HFFc6 (cell line): ENCODE measurements at places on chromosomes 12 and 14. TPM values are rescaled to one million over a fixed set of nuclear protein-coding genes. Genes with fewer than 3 reads are reported as not detected.

- H3K4me1 ChIP-seq = peaks cover 43% of the 10 kb centered on the region
- H3K36me3 ChIP-seq = peaks cover 29% of the 10 kb centered on the region
- H3K27ac ChIP-seq = no peak overlapping the region
- H3K4me3 ChIP-seq = no peak overlapping the region
- H3K27me3 ChIP-seq = peaks cover 1% of the 10 kb centered on the region; the same call in 1 of the 2 replicates
Observed at GRCh38 chr12:105457026-105457425, 126.5 kb downstream of the C12orf75 start.

- H3K4me1 ChIP-seq = peaks cover 11% of the 10 kb centered on the region
- no peak overlapping the region for H3K4me3 ChIP-seq
- H3K27me3 ChIP-seq = peaks cover 2% of the 10 kb centered on the region
- H3K36me3 ChIP-seq = no peaks in the 10 kb centered on the region
- peak; percentile 54 for DNase-seq
- H3K27ac ChIP-seq = peak overlapping the region; percentile 67
Observed at GRCh38 chr14:73526036-73526984, 10.6 kb upstream of the ACOT1 start.

DNA sequence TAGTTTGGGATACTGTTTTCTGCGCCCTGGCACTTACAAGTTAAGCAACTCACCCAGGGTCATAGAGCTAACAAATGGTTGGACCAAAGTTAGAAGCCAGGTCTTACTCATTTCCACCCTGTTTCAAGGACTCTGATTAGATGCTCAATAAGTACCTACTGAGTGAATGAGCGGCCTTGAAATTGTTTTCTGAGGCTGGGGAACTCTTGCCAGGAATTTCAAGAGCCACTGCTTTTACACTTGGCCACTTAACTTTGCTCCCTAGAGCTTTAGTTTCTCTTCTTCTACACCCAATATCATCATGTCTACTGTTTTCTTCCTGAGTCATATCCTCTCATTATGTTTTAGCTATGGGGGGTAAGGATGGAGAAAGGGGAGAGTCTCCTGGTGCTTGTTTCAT, 431.6 kb downstream of the ZFP36L1 start:
- no peaks in the 10 kb centered on the region; the same call in 1 of the 2 replicates for H3K27me3 ChIP-seq
- peaks cover 50% of the 10 kb centered on the region for H3K4me1 ChIP-seq
- no peaks in the 10 kb centered on the region for H3K36me3 ChIP-seq
- peak; percentile 48 for DNase-seq
- H3K4me3 ChIP-seq = peak overlapping the region; percentile 18; the same call in 1 of the 2 replicates
- H3K27ac ChIP-seq = peak overlapping the region; percentile 85

The CRIP1 gene
- 5.4 and 55.2 TPM in 2 replicates for total RNA-seq

The DLGAP5 gene
- total RNA-seq = 20.5 to 52.1 TPM (median 39.7 TPM) in 3 replicates

DNA sequence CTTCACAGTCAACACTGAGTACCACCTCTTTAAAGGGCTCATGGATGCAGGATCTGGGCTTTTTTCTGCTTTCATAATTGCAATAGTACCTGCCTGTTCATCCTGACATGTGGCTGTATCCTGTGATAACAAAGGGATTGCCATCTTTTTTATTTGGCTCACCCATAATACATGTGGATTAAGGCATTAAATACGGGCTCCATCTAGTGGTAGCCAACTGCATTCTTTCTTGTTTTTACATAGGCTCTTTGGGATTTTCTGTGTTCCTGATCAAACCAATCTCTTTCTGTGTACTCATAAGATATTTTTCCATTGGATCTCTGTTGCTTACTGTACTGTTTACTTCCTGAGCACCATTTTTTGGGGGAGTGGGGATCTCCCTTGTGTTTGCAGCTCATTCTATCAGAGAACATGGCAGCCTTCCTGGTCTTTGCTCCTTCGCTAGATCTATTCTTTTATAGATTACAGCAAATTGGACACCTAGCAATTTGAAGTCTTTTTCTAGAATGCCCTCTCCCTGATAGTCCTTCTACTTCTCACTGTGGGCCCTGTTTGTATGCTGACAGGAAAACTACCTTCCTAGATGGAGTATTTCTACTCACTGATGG, 723.4 kb upstream of the MDGA2 start:
- no peak overlapping the region for H3K27ac ChIP-seq
- DNase-seq = peak; percentile 20
- H3K4me1 ChIP-seq = no peaks in the 10 kb centered on the region
- H3K36me3 ChIP-seq = no peaks in the 10 kb centered on the region
- H3K4me3 ChIP-seq = no peak overlapping the region

DNA sequence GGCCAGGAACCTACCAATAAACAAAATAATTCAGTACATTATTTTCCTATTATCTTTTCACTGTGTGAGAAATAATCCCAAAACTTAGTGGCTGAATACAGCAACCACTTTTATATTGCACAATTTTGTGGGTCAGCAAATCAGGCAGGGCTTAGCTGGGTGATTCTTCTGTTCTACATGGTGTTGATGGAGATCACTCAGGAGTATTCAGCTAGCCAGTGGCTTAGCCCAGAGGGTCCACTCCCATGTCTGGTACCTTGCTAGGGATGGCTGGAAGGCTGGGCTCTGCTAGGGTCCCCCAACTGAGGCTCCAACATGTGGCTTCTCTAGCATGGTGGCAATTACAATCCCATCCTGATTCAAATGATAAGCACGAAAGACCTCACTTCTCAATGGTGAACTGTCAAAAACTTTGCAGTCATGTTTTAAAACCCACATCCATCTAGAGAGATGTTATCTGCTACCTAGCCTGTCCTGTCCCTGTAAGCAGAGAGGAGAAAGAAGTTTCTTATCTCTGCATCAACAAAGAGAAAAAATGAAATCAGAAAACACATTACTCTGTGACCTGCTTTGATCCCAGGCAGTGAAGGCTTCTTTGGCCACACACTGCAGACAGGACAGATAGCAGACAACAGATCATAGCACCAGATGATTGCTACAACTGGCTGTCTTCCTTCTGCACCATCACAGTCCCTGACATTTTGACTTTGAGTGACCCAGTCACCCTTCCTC, 51.0 kb upstream of the MYL2 start:
- no peak for DNase-seq
- no peaks in the 10 kb centered on the region for H3K36me3 ChIP-seq
- H3K4me3 ChIP-seq = no peak overlapping the region
- H3K4me1 ChIP-seq = no peaks in the 10 kb centered on the region
- H3K27me3 ChIP-seq = peaks cover 17% of the 10 kb centered on the region

The DHRS7 gene
- total RNA-seq = 55.3 to 75.0 TPM (median 66.3 TPM) in 3 replicates

GRCh38 chr12:125470838-125471783, 405.9 kb downstream of the AACS start:
- no peak overlapping the region for H3K27ac ChIP-seq
- no peak for DNase-seq
- no peaks in the 10 kb centered on the region for H3K27me3 ChIP-seq

DNA sequence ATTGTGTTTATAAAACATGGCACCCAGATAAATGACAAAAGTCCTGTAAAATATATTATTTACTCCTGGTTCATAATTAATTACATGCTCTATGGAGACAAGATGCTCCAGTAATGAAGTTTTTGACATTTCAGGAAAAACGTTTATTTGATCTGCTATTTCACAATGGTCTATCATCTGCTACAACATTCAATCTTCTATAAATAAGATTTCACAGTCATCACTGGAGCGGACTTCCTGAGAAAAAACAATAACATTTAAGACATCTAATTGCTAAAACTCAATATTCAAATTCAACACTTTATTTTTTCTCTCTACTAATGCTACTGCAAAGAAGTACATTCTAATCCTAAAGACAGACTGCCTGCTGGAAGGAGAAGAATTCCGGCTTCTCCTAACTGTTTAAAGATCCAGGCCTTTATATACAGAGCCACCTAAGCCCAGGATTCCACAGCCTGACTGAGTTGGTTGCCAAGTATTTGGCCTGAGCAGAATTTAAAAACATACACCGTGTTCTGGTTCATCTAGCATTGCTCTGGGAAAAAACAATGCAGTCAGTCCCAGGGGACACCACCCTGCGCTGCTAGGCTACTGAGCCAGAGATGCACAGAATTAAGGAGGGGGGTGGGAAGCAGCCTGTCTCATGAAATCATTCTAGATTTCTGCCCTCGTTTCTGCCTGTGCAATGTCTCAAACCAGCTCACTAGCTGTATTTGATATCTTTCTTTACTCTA, 58.0 kb downstream of the TMTC1 start:
- H3K4me3 ChIP-seq = no peak overlapping the region
- no peak overlapping the region for H3K27ac ChIP-seq
- H3K4me1 ChIP-seq = no peaks in the 10 kb centered on the region
- no peaks in the 10 kb centered on the region; the same call in 1 of the 2 replicates for H3K27me3 ChIP-seq
- H3K36me3 ChIP-seq = peaks cover 5% of the 10 kb centered on the region; the same call in 1 of the 2 replicates

The GPN3 gene
- 25.3 to 30.2 TPM (median 25.4 TPM) in 3 replicates for total RNA-seq

DNA sequence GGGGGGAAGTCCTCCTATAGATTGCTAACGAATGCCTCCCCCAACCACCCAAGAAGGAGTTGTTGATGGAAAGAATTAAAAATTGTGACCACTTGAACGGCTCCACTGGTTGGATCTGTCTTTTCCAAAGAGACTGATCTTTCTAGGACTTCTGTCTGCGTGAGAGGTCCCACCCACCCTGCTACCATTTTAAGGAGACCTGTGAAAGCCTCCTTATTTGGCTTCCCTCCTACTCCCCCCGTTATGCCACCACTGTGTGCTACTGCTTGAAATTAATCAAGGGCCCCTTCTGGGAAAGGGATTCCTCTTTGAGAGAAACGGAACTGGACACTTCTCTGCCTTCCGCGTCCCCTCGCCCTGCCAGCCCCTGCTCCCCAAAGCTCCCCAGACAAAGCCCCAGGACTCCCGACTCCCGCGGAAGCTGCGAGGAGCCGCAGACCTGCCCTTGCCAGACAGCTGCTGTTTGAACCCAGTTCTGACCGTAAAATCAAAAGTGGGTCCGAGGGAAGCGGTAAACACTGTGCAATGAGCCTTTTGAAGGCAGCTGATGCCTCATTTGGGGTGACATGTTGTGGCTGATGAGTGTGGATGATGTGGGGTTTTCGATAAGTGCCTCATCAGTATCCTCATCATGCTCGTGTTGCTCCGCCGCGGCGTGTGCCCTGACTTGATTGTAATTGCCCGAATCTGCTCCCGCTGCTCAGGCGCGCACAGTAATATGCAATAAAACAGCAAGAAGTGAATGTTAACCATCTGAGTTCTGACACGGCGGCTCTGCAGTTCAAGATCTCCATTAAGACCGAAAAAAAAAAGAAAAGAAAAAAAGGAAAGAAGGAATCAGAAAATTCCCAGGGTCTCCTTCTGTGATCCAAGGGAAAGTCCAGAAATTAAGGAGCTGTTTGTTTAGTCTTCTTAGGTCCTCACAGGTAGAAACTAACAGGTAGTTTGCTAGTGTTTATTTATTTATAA, 48.2 kb downstream of the MBIP start:
- no peak for DNase-seq
- H3K4me1 ChIP-seq = peaks cover 8% of the 10 kb centered on the region
- H3K27me3 ChIP-seq = peaks cover 19% of the 10 kb centered on the region
- peak overlapping the region; percentile 60 for H3K4me3 ChIP-seq

The MGP gene
- total RNA-seq = not detected in 3 replicates

The NINJ2 gene
- total RNA-seq = not detected in 2 replicates

The P2RX7 gene
- 0.08 and 0.28 TPM in 2 replicates for total RNA-seq

- no peaks in the 10 kb centered on the region for H3K36me3 ChIP-seq
- peaks cover 6% of the 10 kb centered on the region for H3K27me3 ChIP-seq
Observed at GRCh38 chr14:99544991-99545390, 59.0 kb downstream of the CCDC85C start.

The TAS2R43 gene
- not detected in 3 replicates for total RNA-seq

DNA sequence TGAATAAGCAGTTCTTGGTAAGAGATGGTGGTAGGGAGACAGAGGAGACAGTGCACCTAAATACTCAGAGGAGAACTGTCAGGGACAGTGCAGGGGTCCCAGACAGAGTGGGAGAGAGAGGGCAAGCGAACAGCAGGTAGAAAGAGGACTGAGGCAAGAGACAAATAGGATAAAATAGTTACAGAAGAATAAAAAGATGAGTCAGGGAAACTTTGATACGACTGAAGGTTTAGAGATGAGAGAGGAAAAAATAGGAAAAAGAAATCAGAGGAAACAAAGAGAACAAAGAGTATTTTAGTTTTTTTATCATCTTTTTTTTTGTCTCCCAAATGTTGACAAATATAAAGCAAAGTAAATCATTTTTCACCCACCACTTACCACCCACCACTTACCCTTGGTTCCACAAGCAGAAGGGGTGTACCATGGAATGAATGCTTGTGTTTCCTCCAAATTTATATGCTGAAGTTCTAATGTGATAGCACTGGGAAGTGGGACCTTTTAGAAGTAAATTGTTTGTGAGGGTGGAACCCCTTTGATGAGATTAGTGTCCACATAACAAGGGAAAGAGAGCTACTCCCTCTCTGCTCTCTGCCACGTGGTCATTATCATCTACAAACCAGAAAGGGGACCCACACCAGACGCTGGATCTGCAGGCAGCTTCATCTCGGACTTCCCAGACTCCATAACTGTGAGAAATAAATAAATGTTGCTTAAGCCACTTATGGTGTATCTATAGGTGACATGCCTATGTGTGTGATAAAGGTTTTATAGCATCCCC, 292.1 kb downstream of the BTG1 start:
- H3K27me3 ChIP-seq = peaks cover 3% of the 10 kb centered on the region; the same call in 1 of the 2 replicates
- 0 out of 2 replicates have a peak, but pooled peaks cover 5% of the 10 kb centered on the region for H3K4me1 ChIP-seq
- DNase-seq = no peak
- H3K36me3 ChIP-seq = no peaks in the 10 kb centered on the region

DNA sequence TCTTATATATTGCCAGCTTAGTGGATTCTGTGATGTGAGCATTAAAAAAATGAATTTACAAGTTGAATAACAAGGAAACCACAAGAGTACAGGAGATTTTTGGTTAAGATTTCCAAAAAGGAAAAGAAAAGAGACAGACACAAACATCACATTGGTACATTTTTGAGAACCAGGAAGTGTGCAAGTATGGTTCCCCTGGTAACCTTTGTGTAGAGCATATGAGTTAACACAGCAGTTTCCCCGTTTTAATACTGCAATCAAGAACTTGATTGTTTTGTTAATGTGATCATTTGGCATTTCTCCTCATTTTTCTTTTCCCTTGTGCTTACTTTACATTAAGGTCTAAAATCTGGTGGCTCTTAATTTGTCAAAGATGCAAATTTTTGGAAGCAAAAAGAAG, 490.4 kb upstream of the ATP2B1 start:
- no peaks in the 10 kb centered on the region for H3K4me1 ChIP-seq
- H3K27me3 ChIP-seq = peaks cover 2% of the 10 kb centered on the region; the same call in 1 of the 2 replicates
- no peak for DNase-seq
- no peak overlapping the region for H3K4me3 ChIP-seq
- H3K36me3 ChIP-seq = no peaks in the 10 kb centered on the region

- no peaks in the 10 kb centered on the region; the same call in 1 of the 2 replicates for H3K4me1 ChIP-seq
- H3K27me3 ChIP-seq = no peaks in the 10 kb centered on the region
- no peak overlapping the region for H3K4me3 ChIP-seq
- DNase-seq = no peak
- H3K36me3 ChIP-seq = 0 out of 2 replicates have a peak, but pooled peaks cover 4% of the 10 kb centered on the region
Observed at GRCh38 chr12:59787610-59788009, 191.8 kb downstream of the SLC16A7 start.

The CACNA2D4 gene
- total RNA-seq = 0.07 TPM in 1 of 3 replicates, not detected in the others

The MYF6 gene
- total RNA-seq = not detected in 3 replicates

- H3K36me3 ChIP-seq = peaks cover 4% of the 10 kb centered on the region; the same call in 1 of the 2 replicates
- DNase-seq = no peak
- no peak overlapping the region for H3K27ac ChIP-seq
Observed at GRCh38 chr12:45697371-45697770, 32.1 kb upstream of the ARID2 start.

GRCh38 chr12:110224379-110225304, 56.4 kb upstream of the ATP2A2 start:
- peaks cover 9% of the 10 kb centered on the region; the same call in 1 of the 2 replicates for H3K36me3 ChIP-seq
- DNase-seq = peak; percentile 85
- peak overlapping the region; percentile 72 for H3K4me3 ChIP-seq
- H3K4me1 ChIP-seq = peaks cover 32% of the 10 kb centered on the region
- H3K27me3 ChIP-seq = 0 out of 2 replicates have a peak, but pooled peaks cover 3% of the 10 kb centered on the region

The INHBC gene
- total RNA-seq = not detected in 3 replicates
